ENCODE measurements at places on chromosomes 2 and 18.

GRCh38 chr2:67572721-67573435, 175.7 kb downstream of the ETAA1 start:
- DNase-seq = no peak

DNA sequence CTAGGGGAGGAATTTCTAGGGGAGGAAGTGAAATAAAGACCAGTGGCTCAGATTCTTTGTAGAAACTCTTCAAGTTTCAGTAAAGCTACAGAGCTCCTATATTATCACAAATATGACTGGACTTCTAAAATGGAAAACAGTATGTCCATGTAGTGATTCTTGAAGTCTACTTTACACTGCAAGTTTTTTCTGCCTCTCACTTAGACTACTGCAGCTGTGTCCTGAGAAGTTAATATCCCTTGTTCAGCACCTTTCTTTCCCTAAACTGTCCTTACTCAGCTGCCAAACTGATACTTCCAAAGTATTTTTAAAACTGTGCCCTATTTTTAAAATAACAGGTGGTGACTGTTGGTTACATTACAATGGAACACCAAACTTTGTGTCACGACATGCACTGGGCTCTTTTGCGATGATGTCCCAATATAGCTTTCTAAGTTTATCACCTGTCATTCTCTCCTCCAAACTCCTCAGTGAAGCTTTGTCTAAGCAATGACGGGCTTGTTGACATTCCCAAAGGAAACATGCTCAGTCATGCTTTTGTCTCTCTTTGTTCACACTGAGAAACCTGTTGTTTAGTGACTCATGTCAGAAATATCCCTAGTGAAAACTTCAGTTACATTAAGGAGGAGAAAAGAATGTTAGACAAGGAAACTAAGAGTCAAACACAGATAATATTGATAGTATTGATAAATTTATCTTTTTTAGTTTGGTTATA, 341.1 kb downstream of the ARL6IP6 start:
- no peak for DNase-seq

DNA sequence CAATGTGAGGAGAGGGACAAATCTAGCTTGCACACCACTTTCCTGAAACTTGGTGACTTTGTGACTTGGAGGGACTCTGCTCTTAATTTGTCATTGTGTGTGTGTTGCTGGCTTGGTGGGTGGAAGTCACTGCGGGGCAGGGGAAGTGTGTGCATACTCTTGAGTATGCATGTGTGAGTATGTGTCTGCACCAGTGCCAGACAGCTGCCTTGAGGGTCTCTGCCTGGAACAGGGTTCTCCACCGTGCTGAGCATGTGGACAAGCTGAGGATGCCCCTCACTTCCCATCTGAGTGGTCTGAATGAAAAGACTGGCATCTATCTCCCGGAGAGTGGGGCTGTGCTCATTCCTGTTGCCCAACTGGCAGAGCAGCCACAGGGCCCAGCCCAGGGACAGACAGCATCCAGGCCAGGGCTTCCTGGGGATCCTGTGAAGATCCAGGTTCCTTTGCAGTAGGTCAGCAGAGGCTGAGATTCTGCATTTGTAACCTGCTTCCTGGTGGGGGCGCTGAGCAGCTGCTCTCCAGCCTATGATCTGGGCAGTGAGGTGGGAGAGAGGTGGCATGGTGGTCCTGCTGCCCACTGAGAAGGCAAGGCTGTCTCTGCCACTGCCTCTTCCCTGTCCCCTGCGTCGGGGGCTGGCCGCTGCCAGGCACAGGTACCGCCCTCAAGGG, 138.9 kb upstream of the HAAO start:
- DNase-seq = no peak

DNA sequence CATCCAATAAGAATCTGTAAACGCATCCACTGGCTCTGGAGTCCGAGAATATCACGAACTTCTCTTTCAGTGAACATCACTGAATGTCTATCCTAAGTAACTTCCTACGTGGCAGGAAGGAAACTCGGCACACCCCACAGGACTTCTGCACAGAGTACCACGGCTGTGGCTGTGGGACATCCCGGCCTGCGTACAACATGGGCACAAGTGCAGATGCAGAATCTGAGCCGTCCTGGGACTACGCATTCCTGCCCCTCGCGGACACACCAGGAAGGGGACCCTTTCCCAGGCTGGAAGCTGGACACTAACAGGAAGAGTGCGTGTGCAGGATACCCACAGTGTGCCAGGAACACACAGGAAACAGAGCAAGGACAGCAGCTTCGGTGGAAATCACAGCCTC, 60.6 kb downstream of the ZNF516 start:
- DNase-seq = no peak

GRCh38 chr2:15863089-15863488, 77.3 kb upstream of the MYCN start:
- no peak for DNase-seq

DNA sequence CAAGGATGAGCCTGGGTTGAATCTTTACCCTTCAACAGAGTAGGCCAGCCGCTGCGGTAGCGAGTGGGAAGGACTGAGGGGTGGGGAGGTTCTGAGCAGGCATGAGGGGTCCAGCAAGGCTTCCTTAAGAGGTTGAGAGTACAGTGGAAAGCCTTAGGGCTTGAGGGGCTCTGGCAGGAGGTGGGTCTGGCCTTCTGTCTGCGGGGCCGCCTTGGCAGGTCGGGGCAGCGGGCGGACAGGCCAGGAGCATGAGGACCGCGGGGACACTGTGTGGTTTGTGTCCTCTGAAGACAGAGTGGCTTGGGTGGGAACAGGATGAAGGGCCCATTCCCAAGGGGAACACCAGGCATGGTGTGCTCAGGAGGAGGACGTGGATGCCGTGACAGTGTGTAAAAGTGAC, 250.3 kb downstream of the AGAP1 start:
- DNase-seq = no peak

GRCh38 chr2:129375632-129376425, 603.6 kb upstream of the RAB6C start:
- no peak for DNase-seq

- DNase-seq = no peak
Observed at GRCh38 chr2:170077830-170078569, 99.9 kb upstream of the MYO3B start.

GRCh38 chr2:146632707-146633106, 1212.1 kb upstream of the ACVR2A start:
- DNase-seq = no peak

GRCh38 chr18:71951001-71951400, 593.1 kb downstream of the CBLN2 start:
- DNase-seq = no peak

GRCh38 chr2:209501579-209501978, 77.7 kb downstream of the MAP2 start:
- DNase-seq = no peak

DNA sequence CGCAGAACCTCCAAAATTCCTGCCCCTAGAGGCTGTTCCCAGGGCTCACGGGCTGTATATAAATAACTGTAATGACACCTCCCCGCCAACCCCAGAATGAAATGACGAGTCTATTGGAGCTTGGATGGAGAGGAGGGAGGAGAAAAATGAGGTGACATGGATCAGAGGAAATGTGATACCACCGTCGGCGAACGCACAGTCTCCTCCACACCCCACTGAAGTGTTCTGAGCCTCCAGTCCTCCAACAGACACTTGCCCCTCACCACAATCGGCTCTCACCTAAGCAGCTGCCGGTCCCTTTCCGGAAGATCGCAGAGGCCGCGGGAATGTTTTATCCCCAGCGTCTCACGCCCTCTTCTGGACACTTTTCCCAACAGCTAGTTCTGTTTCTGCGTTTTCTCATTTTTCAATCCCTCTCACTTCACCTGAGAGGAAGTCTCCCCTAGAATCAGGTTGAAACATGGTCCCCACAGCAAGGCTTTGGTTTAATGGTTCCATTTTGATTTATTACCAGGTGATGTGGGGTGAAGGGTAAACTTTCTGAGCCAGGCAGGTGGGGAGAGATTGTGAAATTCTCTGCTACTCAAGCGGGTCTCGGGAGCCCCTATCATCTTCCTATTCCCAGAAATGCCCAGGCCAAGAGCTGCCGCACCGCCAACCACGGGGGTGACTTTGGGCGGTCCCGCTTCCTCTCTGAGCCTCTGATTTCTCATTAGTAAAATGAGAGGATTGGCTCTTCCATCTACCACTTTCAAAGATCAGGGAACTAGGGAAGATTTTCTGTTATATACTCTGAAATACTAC, 9.1 kb upstream of the MYO5B start:
- peak; percentile 11 for DNase-seq

DNA sequence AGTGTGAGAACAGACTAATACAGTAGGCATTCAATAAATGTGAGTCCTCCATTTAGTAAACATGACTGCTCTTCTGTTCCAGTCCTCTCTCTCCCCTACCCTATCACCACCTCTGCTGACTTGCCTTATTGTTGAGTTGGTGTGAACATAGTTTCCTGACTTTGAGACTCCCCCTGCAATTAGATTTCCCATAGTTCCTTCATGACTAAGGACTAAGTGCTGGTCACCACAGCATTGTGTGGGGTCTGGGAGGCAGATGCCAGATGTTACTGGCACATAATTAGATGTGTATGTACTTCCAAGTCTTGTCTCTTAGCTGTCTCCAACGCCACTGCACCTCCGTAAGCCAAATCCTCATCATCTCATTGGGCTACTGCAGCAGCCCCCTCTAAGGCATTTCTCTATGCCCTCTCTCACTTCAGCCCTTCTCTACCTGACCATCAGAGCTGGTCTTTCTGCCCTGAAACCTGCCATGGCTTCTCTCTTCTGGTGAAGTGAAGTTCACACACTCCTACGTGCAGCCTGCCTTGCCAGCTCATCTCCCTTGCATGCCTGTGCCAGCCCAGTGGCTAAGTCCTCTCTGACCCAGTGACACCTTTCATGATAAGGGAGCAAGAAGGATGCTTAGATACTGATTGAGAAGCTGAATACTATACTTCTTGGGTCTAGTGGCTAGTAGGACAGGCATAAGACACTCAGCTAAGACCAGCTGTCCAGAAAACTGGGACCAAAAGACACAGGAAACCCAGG, 81.6 kb upstream of the ALPP start:
- DNase-seq = no peak

DNA sequence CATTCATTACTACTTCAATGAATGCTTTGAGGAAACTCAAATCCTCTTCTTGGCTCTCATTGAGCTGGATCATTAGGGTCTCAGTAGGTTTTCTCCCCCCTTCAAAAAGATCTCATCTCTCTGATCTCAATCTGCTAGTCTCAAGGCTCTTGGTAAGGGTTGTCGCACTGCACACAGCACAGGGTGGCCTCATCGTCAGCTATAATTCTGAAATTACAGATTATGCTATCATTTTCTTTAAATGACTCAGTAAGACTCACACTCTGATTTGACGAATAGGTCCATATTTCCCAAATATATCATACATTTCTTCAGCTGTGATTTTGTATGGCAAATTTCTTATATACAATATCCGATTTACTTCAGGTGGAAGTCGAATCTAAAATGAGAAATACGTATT, 2.3 kb downstream of the SF3B6 start:
- DNase-seq = no peak

DNA sequence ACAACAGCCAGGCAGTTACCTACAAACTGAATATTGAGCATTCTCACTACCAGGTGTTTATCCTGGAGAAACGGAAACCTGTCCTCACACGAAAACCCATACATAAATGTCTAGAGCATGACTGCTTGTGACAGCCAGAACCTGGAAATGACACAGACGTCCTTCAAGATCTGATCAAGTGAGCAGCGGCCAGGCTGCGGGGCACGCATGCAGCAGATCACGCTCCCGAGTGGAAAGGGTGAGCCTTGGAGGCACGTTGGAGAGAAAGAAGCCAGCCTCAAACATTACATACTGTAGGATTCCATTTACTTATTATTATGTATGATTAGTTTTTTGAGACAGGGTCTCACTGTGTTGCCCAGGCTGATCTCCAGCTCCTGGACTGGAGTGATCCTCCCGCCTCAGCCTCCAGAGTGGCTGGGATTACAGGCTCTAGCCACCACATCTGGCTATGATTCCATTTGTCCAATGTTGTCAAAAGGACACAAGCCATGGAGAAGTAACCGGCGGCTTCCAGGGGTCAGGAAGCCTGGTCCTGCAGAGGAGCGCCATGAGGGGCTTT, 22.9 kb upstream of the STK25 start:
- no peak for DNase-seq

- no peak for DNase-seq
Observed at GRCh38 chr2:28487258-28487657, 8.6 kb upstream of the PLB1 start.

- DNase-seq = no peak
Observed at GRCh38 chr2:77005522-77005921, 516.7 kb downstream of the LRRTM4 start.

DNA sequence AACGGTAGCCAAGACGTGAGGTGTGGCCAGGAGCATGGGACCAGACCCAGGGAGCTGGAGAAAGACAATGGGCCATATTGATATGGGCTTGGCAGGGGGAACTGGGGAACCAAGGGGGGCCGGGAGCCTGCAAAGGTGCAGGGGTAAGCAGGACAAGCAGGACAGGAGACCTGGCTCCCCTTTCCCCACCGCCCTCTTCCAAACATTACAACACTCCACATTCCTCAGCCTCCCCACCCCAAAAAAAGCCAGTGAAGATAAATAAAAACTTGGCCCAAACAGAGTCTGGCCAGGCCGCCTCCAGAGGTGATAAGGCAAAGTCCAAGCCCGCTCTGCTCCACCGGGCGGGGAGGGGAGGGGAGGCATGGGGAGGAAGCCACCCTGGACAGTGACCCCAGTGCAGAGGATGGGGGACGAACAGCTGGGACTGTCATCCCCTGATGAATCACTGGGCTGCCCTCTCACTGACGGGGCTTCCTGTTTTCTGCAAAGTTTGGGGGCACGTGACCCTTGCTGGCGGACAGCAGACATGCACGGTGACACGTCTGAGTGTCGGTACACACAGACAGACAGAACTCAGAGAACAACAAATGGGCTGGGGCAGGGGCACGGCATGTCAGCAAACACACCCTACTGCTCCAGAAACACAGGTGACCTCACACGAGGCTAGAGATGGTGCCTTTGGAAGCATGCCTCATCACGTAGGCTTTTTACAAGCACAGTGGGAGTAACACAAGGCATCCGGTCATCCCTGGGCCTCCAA, 100.2 kb downstream of the TNS1 start:
- DNase-seq = no peak

DNA sequence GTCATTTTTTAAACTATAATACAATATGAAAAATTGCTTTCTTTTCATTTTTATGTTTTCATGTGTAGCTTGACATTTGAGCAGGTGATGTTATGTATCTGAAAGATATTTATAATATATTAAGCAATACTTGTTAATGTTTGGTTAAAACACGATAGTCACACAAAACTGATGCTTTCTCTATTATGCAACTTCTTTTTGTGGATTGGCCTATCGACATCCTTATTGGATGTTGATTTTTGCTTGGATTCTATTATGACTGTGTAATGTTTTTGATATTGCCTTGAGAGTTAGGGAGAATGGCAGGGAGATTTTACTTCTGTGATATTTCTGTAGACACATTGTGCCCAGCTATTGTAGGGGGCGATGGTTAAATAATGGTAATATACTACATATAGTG, 128.0 kb downstream of the ZNF407 start:
- DNase-seq = no peak
